CD4-positive, alpha-beta T cell treated with Interleukin-4 for 1 hour (primary cell): ENCODE measurements at places on chromosomes 13 and 19.

DNA sequence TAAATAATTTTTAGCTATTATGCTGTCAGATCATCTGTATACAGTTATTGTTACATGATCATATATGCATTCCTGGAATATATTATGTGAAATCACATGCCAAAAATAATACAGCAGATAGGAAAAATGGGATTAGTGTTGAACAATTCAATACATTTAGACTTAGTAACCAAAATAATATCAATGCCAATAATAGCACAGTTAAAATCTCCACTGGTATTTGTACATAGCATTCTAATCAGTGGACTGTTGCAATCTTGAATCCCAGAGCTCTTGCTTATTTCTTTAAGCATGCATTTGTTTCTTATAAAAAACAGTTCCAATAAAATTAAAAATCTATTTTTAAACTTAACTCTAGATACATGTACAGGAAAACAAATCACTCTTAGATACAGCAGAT, 2772.2 kb downstream of the PCDH9 start:
- DNase-seq, result no peak

DNA sequence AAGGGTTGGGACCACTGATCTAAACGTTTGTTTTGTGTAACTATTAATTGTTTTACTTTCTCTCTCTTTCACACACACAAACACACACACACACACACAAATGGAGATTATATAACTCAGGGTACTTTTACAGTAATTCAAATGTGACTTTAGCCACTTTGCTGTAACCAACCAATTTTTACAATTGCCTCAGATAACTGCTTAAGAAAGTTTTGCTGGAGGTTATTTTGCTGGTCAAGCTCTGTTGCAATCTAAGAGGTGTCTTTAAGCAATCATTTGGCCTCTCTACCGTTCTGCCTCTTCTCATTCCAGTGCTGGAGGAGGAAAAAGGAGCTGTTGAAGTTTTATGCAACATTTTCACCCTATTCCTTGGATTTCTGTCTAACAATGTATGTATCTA, 63.0 kb downstream of the TBC1D4 start:
- no peak for DNase-seq

- DNase-seq, result no peak
Observed at GRCh38 chr13:98941536-98941935, 36.3 kb downstream of the DOCK9 start.

DNA sequence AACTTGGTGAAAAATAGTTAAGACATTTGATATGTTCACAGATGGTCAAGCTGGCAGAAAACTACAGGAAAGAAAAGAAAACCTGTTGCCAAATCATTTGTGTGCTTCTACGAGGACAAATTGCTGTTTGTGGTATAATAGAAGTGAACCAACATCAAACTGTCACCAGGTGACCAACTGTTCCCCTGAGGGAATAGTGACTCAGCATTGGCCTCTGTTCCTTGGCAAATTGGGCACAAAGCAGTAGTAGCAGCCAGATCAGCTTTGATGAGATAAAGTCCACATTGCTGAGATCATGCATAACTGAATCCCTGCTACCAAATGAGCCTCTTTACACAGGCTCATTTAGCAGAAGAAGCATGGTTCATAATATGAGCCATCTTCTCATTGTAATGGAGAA, 103.5 kb downstream of the POSTN start:
- DNase-seq, result no peak

- no peak for DNase-seq
Observed at GRCh38 chr19:21848706-21849105, 12.7 kb upstream of the ZNF43 start.

- no peak for DNase-seq
Observed at GRCh38 chr19:18788529-18789421, 2.3 kb downstream of the COMP start.

GRCh38 chr13:79830945-79831344, 350.0 kb downstream of the NDFIP2 start:
- no peak for DNase-seq

GRCh38 chr19:5130371-5131030, 161.6 kb downstream of the KDM4B start:
- DNase-seq, result peak; percentile 92

DNA sequence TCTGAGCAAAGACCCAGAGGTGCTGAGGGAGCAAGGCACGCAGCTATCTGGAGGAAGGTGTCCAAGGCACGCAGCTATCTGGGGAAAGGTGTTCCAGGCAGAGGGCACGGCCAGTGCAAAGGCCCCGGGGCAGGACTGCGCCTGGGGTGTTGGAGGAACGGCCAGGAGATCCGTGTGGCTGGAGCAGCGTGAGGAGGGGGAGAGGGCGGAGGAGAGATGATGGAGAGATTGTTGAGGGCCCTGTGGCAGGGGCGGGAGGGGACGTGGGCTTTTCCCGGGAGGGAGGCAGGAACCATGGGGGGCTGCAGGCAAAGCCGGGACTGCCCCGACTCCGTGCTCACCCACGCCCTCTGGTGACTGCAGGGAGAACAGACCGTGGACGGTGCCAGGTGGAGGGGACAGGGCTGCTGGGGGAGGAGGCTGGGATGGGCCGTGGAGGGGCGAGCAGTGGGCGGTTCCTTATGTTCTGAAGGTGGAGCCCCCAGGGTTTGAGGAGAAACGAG, 13.3 kb upstream of the MISP start:
- DNase-seq, result peak; percentile 53

DNA sequence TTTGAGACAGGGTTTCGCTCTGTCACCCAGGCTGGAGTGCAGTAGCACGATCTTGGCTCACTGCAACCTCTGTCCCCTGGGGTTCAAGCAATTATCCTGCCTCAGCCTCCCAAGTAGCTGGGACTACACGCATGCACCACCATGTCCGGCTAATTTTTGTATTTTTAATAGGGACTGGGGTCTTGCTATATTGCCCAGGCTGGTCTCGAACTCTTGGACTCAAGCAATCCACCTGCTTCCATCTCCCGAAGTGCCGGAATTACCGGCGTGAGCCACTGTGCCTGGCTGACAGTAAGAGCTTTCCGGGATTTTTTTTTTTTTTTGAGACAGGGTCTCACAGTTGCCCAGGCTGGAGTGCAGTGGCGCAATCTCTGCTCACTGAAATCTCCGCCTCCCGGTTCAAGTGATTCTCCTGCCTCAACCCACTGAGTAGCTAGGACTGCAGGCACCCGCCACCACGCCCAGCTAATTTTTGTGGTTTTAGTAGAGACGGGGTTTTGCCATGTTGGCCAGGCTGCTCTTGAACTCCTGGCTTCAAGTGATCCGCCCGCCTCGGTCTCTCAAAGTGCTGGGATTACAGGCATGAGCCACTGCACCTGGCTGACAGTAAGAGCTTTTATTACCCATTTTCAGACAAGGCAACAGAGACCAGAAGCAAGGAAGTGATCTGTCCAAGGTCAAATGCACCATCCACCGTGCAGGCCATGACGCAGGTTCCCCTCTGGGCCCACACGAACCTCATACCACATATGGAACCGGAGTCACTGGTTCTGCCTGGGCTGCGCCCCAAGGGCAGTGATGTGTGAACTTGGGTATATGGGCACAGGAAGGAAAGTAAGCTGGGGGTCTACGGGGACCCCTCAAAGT, 21.0 kb downstream of the RFX1 start:
- peak; percentile 38 for DNase-seq

GRCh38 chr19:3073931-3074595, 11.8 kb upstream of the TLE5 start:
- DNase-seq, result no peak

DNA sequence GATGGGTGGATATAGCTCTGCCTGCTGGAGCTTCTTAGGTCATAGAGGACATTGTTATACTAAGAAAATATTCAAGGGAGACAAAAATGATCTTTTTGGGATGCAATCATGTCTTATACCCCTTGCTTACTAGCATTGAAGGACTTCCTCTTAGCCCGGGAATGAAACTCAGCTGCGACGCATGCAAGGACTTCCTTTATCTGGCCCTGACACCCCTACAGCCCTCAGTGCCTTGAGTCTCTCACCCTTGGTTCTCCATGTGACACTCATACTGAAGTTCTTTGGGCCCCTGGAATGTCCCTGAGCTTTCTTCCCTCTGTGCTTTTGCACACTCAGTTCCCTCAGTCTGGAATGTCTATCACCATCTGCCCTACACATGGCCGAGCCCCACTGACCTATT, 72.5 kb upstream of the MTIF3 start:
- no peak for DNase-seq

GRCh38 chr13:114155926-114156883, 22.9 kb upstream of the CFAP97D2 start:
- DNase-seq, result no peak

DNA sequence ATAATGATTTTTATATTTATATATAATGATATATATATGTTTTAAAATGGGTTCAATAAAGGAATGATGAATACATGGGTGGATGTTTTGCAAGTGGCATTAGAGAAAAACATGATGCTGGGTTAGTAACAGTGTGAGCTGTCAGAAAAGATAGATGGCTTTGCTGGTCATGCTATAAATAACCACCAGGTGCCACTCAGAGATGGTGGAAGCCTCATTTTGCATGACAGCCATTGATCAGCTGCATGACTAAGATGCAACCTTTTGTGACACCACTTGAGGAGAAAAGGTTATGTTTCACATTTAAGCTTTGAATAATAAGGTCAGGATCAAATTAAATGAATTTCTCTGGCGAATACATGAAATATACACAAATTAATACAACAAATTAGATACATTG, 737.7 kb downstream of the PCDH9 start:
- no peak for DNase-seq

- DNase-seq, result no peak
Observed at GRCh38 chr13:60645676-60646075, 248.7 kb downstream of the TDRD3 start.

GRCh38 chr19:46723471-46723870, 6.6 kb upstream of the PRKD2 start:
- no peak for DNase-seq

GRCh38 chr13:19657872-19658591, 24.6 kb downstream of the MPHOSPH8 start:
- no peak for DNase-seq

- DNase-seq, result no peak
Observed at GRCh38 chr19:33703821-33704220, 82.1 kb downstream of the CHST8 start.

GRCh38 chr13:35252536-35253205, 223.8 kb downstream of the MAB21L1 start:
- no peak for DNase-seq

GRCh38 chr19:1360818-1361461, 22.8 kb upstream of the NDUFS7 start:
- no peak for DNase-seq

DNA sequence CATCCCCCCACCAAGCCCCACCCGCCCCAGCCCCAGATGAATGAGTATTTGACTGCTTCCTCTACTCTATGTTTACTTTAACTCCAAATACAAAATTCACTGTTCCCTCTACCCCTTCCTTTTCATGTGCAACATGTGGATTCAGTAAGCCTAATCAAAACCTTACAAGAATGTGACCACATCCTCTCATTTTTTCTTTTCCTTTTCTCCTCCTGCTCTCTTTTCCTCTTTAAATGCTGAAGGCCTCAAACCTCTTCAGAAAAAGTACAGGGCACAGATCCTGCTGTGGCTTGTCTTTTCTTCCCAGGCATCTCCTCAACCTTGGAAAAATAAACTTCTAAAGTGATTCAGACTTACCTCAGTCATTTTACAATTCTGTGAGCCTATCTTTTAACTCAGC, 119.0 kb downstream of the MYCBP2 start:
- no peak for DNase-seq

GRCh38 chr13:80751854-80752253, 410.9 kb upstream of the SPRY2 start:
- no peak for DNase-seq

DNA sequence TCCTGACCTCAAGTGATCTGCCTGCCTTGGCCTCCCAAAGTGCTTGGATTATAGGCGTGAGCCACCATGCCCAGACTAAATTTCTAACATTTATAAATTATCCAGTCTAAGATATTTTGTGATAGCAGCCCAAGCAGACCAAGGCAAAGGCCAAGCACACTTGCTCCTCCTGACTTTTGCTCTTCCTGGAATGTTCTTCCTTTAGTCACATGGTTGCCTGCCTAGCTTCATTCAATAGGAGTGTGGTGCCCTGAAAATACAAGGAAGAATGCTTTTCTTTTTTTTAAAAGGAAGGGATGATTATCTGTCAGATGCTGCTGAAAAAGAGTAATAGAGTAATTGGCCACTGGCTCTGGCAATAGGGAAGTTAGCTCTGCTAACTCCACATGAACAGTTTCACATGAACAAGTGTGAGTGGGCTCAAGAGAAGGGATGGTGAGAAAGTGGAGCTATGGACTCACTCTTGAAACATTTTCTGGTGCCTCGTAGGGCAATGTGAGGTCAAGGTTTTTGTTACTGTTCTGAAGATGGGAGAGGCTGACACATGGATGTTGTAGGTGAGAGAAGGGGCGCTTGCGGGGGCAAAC, 47.1 kb downstream of the USPL1 start:
- no peak for DNase-seq

DNA sequence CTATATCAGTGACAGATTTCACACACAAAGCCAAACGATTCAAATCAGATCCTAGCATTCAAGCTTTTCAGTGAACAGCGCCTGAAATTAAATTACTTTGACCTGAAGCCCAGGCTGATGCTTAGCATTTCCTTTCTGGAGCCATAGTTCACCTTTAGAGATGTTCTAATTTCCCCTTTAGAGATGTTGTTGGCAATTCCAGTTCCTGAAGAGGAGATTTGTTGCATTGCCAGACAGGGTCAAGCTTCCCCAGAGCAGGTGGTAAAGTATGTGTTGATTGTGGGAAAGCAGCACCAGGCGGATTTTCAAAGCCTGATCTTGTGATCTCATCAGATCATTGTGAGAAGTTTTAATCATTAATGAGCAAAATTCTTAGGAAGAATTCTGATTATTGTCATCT, 609.8 kb upstream of the KLF12 start:
- DNase-seq, result no peak

DNA sequence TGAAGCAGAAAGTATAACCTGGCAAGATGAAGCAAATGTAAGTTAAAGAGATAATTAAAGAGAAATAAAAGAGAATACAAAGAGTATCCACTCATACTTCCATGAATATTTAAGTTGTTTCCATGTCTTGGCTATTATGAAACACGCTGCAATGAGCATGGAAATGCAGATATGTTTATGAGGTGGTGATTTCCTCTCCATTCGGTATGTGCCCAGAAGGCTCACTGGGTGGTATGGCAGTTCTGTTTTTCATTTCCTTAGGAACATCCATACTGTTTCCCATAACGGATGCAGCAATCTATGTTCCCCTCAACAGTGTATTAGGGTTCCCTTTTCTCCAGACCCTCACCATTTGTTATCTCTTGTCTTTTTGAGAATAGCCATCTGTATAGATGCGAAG, 272.6 kb upstream of the SOX21 start:
- no peak for DNase-seq

DNA sequence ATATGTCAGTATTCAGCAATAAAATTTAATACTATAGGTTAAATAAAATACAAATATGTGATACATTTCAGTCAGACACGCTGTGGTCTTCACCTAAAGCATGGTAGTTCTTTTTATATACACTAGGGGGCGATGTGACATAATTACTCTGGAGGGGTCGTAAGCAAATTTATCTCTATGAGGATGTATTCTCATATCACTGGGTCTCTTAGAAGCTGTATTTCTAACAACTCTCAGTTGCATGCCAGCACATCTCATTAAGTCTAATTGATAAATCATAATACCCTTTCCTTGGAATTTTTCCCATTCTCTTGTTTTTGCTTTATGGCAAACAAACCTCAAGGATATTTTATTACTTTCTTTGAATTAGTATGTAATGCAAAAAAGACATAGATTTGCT, 3.9 kb upstream of the PCDH17 start:
- peak; percentile 13 for DNase-seq
